ENCODE measurements at places on chromosomes 11 and 22.

- DNase-seq = no peak
These were observed at the start of gene SLC22A8 for GRCh38 chr11:63015521-63016215. Gene SLC22A8 (minus strand): TSS chr11:63015841. CDS start chr11:63014958, 883 bp downstream.

DNA sequence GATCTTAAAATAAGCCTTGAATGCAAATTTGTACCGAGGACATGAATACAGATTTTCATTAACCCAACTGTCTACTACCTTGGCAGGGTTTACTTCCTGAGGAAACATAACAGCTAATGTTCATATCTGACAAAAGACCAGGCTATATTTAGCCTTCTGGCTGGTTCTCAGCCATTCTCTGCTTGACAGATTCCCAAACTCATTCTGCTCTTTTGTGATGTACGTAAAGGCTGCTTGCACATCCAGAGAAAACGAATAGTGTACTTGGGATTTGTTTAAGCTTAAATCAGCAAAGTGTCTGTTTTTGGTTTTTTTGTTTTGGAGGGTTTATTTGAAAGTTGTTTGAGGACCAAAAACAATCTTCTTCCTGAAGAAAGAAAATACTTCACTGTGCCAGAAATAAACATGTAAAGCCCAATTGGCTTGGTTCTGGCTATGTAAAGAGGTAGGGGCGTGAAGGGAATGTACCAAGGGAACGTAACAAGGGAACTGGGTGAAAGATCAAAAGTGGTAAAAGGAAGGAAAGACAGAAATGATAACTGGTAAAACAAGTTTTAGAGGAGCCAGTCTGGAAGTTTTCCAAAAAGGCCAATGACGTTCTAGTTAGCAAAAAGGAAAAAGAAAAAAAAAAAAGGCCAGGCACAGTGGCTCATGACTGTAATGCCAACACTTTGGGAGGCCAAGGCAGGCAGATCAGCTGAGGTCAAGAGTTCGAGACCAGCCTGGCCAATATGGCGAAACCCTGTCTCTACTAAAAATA is 21.4 kb upstream of the CRTAM start:
- DNase-seq = no peak

DNA sequence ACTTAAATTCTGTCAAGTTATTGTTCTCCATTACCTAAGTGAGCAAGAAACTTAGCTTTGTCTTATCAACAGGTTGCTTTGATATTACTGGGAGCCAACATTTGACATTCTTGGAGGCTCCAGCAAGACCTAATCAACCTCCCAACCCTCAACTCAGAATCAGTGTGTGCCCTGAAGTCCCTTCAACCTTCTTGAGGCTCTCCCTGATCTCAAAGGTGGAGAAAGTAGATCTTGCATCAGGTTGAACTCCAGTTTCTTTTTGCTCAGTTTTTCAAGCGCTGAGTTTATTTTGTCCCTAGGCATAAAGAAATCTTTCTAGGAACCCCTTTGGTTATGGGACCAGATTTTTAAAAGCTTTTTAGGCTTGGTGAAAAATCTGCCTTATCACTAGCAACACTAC is 1.4 kb downstream of the FAM111A start:
- peak; percentile 16 for DNase-seq

GRCh38 chr11:103924166-103925013 is 112.0 kb upstream of the DDI1 start:
- DNase-seq = no peak

DNA sequence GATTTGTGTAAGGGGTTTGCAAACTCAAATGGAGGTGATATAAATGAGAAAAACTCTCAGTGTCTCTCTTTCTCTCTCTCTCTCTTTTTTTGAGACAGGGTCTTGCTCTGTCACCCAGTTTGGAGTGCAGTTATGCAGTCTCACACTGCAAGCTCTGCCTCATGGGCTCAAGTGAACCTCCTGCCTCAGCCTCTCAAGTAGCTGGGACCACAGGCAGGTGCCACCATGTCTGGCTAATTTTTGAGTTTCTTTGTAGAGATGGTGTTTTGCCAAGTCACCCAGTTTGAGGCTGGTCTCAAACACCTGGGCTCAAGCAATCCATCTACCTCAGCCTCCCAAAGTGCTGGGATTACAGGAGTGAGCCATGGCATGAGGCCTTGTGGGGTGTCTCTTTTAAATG is 2.9 kb downstream of the BIRC3 start:
- DNase-seq = no peak

- DNase-seq = peak; percentile 27
These were observed 1073.3 kb downstream of the TBC1D22A start for GRCh38 chr22:47835726-47836125.

- no peak for DNase-seq
These were observed 29.7 kb downstream of the NFRKB start for GRCh38 chr11:129865701-129866100.

- peak; percentile 84 for DNase-seq
These were observed 47.5 kb upstream of the SCUBE2 start for GRCh38 chr11:9138612-9139579.

GRCh38 chr11:12995188-12995587 is 13.9 kb upstream of the RASSF10 start:
- DNase-seq = no peak

GRCh38 chr11:69284081-69284511 is 9.9 kb upstream of the MYEOV start:
- DNase-seq = no peak

GRCh38 chr22:36048911-36049677 is 20.5 kb upstream of the RBFOX2 start:
- no peak for DNase-seq

- DNase-seq = no peak
These were observed 9.2 kb downstream of the ADORA2A start for GRCh38 chr22:24436553-24436952.

GRCh38 chr22:47071078-47071806 is 308.8 kb downstream of the TBC1D22A start:
- DNase-seq = no peak

DNA sequence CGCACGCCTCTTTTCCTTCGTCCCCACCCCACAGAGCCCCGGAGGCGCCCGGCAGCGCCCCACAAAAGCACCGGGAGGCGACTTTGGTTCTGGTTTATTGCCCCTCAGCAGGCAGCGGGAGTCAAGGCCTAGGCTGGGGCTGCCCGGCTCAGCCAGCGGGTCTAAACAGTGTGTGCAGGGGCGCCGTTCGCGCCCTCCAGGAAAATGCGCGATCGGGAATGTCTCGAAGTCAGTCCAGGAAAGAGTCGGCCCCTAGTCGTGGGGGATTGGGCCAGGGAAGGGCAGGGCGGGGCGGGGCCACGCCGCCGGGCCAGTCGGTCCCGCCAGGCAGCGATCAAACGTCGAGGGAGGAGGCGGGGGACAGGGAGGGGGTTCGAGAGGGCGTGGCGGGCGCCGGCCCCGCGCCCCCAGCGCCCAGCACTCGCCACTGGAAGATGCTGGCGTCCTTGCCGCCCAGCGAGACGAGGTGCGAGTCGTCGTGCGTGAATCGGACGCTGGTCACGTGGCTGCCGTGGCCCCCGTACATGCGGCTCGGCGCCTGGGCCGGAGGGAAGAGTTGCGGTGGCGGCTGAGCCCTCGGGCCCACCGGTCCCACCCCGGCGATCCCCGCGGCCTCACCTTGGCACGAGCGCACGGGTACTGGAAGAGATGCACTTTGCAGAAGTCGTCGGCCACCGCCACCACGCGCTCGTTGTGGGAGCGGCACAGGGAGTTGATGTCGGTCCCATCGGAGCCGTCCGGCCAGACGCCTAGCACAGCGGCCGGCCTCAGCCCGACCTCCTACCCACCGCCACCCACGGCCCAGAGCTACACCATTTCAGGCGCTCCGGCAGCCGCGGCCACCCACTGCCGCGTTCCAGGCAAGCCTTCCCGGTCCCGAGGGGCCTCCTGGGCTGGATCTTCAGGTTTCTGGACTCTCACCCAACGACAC is 741 bp upstream of the MTA2 start:
- DNase-seq = peak; percentile 68

- DNase-seq = no peak
These were observed 9.4 kb downstream of the INPPL1 start for GRCh38 chr11:72233773-72234513.

- no peak for DNase-seq
These were observed 890 bp upstream of the GLYATL1 start for GRCh38 chr11:58938398-58938797.

DNA sequence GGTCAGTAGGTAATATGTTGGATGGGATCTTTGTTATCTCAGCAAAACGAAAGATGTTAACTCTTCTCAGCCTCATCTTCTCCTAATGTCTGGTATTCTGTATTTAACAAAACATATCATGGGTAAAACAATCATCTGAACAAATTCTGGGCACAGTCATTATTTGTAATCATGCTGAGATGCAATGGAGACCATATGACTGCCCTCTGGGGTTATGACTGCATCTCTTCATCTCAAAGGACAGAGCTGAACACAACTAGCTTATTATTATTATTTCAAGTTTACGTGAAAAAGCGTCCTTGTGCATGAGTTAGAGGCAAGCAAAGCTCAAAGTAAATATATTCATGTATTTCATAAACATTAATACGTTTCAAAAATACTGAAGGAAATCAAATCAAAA is 29.7 kb upstream of the PSMA1 start:
- no peak for DNase-seq

- no peak for DNase-seq
These were observed 26.1 kb downstream of the SHISAL1 start for GRCh38 chr22:44286646-44287045.

- DNase-seq = no peak
These were observed 42.9 kb downstream of the CBL start for GRCh38 chr11:119248750-119249670.

- DNase-seq = no peak
These were observed 56.3 kb downstream of the LRRC74B start for GRCh38 chr22:21101877-21102638.

DNA sequence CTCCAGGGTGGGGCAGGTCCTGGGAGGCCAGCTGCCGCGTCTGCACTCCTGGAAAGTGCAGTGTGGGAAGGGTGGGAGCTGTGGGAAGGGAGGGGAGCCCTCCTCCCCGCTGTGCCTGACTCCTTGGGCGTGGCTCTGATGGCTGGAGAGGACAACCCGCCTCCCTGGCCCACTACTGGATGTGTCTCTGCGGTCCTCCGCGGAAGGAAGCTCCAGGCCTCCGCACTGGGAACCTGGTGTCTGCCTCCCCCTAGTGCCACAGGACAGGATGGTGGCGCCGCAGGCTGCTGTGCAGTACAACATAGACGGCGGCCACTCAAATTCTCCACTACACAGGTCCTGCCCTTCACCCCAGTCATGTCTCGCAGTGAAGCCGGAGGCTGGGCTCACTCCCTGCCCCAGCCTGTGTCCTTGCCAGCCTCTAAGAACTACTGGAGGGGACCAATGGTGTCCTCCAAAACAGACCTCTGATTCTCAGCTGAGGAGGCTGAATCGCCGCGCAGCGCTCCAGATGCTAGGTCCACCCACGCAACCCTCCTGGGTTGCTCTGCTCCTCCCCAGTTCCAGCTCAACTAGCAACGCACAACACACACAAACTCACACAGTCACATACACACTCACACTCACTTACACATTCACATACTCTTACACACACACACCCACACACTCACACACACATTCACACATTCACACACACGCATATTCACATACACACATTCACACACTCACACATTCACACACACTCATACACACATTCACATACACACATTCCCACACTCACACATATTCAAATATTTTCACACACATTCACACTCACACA is 12.4 kb upstream of the DSCAML1 start:
- peak; percentile 63 for DNase-seq

DNA sequence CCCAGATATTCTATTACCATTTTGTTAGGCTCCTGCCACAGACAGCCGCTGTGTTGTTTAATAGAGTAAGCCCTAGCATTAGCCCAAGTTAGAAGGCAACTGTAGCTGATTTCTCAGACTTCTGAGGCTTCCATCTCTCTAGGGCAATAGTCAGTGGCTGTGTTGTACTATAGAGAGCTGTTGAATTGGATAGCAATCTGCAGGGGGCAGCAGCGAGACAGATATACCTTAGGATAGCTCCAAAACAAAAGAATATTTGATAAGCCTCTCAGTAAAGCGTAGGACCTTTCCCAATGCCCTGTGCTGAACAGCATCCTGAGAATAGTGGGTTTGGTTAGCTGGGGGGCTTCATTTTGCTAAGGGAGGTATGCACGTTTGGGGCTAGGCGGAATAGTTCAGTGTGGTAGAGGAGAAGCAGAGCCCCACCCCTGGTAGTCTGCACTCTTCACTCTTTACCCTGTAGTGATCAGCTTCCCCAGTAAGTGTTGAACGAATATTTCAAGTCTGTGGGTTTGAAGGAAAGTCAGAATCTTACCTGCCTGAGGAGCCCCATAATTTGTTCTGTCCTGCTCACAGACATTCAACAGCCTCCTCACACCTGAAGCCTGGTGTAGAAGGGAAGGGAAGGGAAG is 515.1 kb downstream of the INSC start:
- DNase-seq = no peak

- no peak for DNase-seq
These were observed 36.7 kb upstream of the AMPD3 start for GRCh38 chr11:10418259-10418949.

DNA sequence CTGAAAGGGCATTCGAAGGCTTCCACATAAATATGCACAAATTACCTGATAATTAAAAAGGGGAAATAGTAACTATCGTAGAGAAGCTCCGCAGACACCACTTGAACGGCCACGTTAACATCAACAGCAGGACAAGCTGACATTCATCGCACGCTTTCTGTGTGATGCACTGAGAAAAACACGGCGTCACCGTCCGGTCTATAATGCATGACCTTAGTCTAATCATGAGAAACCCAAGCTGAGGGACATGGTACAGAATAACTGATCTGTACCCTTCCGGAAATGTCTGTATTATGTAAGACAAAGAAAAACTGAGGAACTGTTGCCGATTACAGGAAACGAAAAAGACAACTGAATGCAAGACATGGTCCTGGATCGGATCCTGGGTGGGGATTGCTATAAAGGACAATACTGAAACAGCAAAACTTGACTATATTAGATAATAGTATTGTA is 678 bp upstream of the RANGAP1 start:
- no peak for DNase-seq

- no peak for DNase-seq
These were observed 18.5 kb upstream of the CBX7 start for GRCh38 chr22:39170825-39171622.

DNA sequence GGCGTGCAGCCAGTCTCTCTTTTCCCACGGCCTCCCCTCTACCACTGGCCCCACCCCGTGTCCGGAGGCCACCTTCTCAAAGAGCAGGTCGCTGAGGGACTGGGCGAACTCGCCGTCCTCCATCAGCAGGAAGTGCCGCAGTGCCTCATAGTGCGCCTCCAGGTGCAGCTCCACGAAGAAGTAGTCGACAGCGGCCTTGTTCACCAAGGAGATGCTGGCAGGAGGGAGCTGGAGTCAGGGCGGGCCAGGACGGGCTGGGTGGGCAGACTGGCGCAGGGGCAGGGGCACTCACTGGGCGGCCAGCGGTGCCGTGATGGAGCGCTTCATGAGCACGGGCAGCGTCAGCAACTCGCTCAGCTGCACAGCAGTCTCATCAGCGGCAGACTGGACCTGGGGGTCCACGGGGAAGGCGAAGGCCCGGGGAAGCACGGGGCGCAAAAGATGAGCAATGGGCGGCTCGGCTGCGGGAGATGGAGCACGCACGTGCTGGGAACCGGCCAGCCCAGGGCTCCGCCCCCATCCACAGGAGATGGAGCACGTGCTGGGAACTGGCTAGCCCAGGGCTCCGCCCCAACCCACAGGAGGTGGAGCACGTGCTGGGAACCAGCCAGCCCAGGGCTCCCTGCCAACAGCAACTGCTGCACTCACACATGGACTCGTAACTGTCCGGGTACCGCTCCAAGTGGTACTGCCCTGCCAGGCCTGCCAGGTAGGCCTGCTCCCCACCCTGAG is 18.4 kb downstream of the SELENOO start:
- DNase-seq = no peak

GRCh38 chr11:47609675-47610074 is 15.5 kb upstream of the C1QTNF4 start:
- no peak for DNase-seq
